ENCODE measurements at places on chromosomes 2 and 18.
A peak's percentile ranks its signal among the peaks of the same experiment; 100 is the strongest.

DNA sequence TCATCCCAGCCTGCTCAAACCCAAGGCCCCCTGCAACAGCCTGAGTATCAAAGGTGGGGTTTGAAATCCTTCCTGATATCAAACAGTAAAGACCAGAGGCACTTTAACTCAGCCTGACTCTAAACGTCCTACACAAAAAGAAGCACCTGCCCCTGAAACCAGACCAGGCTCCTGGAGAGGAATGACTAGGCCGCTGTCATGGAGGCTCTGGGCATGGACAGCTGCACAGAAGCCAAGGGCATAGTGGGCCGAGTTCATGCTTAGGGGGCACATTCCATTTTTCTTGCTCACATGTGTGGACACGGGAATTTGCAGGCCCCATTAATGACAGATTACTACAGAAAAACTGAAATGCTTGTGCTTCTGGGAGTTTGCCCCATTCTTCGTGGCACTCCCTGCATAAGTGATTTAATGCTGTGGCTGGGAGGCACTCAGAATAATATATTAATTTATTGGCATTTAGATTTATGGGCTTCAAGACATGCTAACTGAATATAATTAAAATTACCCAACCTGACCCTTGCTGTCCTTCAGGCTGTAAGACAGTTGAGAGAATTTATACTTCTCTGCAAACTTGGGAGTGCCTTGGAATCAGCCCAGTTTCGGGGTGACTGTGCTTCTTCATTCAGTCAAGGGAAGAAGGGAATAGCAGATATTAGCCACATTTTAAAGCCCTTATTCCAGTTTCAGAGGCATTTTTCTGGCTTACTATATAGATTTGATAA, 105.5 kb downstream of the GYPC start:
- DNase-seq, result no peak

GRCh38 chr2:119574108-119574815, 30.0 kb downstream of the CFAP221 start:
- DNase-seq, result no peak

DNA sequence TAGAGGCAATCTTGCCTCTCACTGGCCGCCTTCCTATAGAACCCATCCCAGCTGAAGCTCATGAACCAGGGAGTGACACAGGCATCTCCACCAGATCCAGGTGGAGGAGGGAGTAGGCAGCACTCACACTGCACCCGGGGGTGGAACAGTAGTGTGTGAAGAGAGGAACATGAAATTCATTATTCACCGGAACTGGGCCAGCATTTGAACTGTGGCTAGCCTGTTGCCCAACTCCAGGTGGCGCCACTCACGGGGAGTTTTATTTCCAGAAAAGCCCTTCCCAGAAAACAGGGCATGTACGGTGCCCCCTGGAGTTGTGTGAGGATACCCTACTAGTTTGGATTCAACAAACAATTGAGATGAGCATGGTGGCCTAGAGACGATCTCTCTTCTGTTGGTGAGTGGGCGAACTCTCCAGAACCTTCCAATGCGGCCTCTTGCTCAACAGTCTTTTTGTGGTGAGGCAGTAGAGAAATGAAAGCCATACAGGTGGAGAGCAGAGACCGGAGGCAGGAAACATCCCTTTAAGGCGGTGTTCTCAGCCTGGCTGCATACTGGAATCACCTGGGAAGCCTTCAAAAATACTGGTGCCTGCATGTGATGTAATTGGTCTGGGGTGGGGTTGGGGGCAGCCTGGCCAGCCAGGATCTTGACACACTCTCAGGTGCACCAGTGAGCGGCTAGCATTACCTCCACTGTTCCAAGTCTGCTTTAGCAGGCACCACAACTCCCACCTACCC, 73.5 kb upstream of the NEDD4L start:
- DNase-seq, result peak; percentile 6

GRCh38 chr2:72669121-72669520, 156.7 kb downstream of the EXOC6B start:
- DNase-seq, result no peak

GRCh38 chr2:158740127-158740526, 55.0 kb upstream of the DAPL1 start:
- no peak for DNase-seq

DNA sequence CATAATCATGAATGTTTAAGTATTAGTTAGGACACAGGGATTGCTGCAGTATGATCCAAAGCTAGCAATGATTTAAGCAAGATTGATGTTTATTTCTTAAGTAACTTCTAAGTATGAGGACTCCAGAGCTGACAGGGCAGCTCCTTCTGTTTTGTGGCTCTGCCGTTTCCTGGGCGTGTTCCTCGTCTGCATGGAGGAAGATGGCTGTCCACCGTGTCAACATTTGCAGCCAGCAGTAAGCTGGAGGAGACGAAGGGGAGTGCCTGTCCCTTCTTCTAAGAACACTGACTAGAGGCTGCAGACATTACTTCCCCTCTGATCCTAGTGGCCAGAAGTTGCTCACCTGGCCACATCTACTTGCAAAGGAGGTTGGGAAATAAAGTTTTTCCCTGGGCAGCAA, 144.1 kb downstream of the MYO1B start:
- DNase-seq, result no peak

- DNase-seq, result no peak
Measured at GRCh38 chr18:49738721-49739120, 74.6 kb downstream of the ACAA2 start.

- DNase-seq, result no peak
Measured at GRCh38 chr2:96768083-96768561, 7.4 kb downstream of the CNNM4 start.

GRCh38 chr18:32383050-32383819, 87.4 kb downstream of the GAREM1 start:
- DNase-seq, result no peak

DNA sequence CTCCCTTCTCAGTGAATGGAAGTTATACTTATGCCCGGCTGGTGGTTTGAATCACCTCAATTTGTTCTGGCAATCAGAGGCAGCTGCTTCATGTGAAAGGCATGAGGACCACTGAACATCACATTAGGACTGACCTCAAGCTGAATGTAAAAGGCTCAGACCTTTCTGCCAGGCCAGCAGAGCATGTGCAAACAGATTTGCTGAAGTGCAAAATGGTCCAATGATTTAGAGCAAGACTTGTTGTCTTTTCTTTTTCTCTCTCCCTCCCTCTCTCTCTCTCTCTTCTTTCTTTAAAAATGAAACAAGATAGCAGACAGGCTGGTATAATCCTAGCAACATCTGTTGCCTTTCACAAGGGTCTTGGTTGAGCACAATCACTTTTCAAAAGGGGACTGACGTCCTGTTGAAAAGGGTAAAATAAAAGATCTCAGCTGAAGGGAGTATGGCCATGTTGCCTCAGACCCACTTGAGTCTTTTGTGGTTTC, 13.3 kb upstream of the CDH7 start:
- DNase-seq, result no peak

DNA sequence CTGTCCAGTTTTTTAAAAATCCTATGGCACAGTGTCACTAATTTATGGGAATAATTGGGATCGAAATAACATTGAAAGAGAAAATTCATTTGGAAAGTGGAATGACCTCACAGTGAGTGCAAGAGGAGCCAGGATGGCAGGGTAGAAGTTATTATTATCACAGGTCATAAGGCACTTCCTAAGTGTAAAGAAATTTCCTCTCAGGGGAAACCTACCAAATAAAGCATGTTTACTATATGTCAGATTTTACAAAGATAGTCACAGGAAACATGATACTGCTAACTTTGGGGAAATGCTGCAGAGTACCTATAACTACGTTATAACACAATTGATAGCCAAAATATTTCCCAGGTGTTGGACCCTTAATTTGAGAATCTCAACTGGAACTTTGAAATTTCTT, 226.3 kb upstream of the SMAD7 start:
- DNase-seq, result no peak

GRCh38 chr18:28109781-28110560, 67.0 kb downstream of the CDH2 start:
- DNase-seq, result no peak

DNA sequence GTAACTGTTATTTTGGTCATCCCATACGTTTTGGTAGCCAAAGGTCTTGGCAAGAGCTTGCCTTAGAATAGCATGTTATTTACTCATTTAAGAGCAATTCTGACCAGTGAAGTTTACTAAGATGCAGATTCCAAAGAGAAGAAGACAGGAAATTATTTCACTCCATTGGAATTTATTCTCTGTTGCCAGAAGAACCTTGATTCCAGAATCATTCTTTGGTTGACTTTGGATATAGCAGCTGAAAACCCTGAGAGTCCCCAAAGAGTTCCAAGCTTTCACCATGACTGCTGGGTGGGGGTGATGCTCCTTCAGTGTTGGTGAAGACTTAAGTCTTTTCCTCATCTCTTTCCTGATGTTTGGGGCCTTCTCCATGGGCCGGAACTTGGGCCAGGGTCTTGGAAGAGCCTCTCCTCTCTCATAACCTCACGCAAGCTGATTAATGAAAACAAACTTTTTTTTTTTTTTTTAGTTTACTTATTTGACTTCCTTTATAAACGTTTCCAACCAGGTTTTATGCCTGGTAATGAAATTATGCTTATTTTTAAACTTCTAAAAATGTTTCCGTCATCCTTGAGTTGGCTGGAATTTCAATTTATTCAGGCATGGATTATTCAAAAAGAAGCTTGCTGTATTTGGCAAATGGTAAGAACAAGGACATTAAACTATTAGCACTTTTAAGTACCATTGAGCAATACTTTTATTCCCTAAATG, 192.0 kb downstream of the MTX2 start:
- DNase-seq, result no peak

GRCh38 chr2:26710145-26710544, 17.6 kb downstream of the KCNK3 start:
- no peak for DNase-seq

- no peak for DNase-seq
Measured at GRCh38 chr2:197079414-197079813, 152.9 kb upstream of the PGAP1 start.

GRCh38 chr2:208669394-208669793, 262.8 kb downstream of the PTH2R start:
- DNase-seq, result no peak

DNA sequence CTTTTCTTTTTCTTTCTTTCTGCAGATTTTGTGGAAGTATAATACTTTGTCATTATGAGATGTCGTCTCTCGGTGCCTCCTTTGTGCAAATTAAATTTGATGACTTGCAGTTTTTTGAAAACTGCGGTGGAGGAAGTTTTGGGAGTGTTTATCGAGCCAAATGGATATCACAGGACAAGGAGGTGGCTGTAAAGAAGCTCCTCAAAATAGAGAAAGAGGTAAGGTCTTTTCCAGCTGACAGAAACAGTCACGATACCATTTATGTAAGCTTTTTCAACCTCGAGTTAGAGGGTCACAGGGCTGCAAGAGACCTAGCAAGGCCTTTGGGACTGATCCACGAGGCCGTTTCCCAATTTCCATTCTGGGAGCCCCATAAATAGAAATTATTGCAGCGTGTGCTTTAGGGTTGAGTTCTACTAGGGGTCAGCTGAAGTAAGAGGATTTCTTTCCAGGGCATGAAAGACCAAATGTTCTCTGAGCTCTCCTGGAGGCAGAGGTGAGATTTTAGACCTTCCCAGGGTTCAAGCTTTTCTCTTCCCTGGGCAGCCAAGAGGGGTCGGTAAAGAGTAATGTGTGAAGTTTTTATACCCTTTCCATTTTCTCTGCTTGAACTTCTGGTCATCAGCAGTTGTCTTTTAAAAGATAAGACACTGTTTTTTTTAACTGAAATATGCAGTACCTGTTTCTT, 15.5 kb downstream of the MAP3K20 start:
- no peak for DNase-seq

DNA sequence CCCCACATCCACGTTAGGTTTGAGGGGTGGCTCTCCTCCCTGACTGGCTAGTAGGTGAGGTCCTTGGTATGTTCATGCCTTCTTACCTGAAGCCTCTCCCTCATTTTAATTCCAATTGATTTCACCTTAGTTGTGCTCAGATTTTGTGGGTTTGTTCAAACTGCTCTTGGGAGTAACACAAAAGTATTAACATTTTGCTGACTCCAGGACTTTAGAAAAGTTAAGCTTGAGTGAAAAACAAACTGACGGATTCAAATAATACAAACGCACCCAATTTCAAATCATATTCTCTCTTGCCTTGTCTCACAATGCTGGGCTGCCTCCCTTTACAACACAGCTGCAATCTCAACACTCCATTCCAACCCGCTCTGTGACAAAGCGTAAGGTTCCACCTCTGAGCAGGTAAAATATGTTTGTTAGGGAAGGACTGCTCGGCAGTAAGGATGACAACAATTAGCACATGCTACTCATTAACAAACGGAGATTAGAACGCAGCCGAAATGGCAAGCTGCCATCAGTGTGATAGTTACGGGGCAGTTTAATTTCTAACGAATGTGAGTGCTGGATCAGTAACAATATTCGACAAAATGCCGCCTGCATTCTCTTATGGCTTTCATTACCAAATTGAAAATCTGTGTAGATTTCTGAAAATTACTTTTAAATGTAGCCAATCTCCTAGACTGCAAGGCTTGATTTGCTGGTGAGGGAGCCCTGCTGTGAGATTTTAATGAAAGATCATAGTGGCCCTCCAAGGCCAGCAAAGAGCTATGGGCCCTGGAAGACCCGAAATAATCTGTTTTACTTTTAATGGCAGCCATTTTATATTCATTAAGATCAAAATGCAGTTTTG, 730.6 kb upstream of the FANCL start:
- DNase-seq, result no peak

- no peak for DNase-seq
Measured at GRCh38 chr2:52518678-52519077, 1248.9 kb upstream of the CHAC2 start.

DNA sequence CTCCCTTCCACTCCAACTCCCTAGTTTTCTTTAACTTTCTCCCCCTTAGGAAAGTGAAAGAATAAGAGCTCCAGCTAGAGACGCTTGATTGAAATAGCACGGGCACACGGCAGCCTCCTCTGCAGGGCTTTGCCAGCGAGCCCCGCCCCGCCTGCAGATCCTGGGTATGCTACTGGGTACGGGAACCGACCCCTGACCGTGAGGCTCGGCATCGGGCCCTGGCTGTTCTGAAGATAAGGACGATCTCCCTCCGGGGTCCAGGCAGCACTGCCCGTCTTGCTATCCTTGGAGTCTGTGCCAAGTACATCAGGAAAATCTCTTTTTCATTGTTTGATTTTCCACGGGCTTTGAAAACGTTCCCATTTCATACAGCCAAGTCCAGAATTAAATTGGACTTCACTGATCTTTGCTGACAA, 284.5 kb downstream of the MTX2 start:
- DNase-seq, result peak; percentile 32

- DNase-seq, result no peak
Measured at GRCh38 chr2:176056406-176056805, 27.4 kb downstream of the EVX2 start.
